ENCODE measurements at places on chromosomes 13 and 19. TPM values are rescaled to one million over a fixed set of nuclear protein-coding genes. Genes with fewer than 3 reads are reported as not detected.

Gene ZNF729
- polyA plus RNA-seq: not detected

Gene ZNF575
- 0.27 TPM for polyA plus RNA-seq

Gene PCP2
- polyA plus RNA-seq: not detected

Gene ZSWIM4
- 2.0 TPM for polyA plus RNA-seq

Gene TEX101
- not detected for polyA plus RNA-seq

Gene CEACAM8
- not detected for polyA plus RNA-seq

Gene FUT3
- polyA plus RNA-seq: not detected

Gene DACT3
- 11.5 TPM for polyA plus RNA-seq

DNA sequence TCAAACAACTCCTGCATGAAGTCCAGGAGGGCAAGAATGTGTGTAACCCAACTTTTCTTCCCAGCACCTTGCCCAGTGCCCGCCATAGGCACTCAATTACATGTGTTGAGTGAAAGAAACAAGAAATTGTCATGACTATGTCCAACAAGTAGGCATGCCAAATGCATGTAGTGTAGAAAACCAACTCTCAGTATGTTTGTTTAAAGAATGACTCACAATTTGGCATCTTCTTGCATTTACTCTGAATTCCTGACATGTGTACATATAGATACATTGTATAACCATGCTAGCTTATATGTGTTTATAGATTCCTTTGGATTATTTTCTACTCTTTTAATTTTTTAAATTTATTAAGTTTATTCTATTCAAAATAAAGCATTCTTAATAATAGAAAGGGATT is 305.0 kb downstream of the EFNB2 start:
- peak; percentile 59 for DNase-seq

DNA sequence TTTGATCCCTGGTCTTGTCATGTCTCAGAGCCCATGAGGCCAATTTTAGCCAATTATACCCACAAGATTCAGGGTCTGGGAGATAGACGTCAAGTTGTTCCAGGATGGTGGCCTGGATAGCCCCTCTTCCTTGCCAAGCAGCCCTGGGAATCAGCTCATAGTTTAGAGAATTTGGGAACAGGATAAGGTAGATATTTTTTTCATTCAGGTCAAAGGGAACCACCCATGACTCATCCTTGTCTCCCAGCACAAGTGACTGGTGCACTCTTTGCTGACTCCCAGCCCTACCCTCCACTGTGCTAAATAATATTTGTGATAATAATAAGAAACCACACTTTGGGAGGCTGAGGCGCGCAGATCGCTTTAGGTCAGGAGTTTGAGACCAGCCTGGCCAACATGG is 17.1 kb upstream of the S1PR4 start:
- DNase-seq: no peak

DNA sequence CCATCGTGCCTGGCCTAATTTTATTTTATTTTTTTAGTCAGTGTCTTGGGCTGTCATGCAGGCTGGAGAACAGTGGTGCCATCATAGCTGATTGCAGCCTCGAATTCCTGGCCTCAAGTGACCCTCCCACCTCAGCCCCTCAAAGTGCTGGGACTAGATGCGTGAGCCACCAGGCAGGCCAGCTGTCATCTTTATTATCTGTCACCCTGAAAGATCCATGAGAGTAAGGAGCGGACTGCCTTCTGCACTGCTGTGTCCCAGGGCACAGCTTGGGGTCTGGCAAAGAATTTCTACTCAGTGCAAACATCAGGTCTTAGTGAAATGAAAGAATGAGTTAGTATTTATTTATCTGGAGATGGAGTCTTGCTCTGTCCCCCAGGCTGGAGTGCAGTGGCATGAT is 9.5 kb upstream of the TLE5 start:
- DNase-seq: no peak

- DNase-seq: peak; percentile 41
Measured at GRCh38 chr13:28322256-28322905, 172.5 kb downstream of the FLT1 start.

DNA sequence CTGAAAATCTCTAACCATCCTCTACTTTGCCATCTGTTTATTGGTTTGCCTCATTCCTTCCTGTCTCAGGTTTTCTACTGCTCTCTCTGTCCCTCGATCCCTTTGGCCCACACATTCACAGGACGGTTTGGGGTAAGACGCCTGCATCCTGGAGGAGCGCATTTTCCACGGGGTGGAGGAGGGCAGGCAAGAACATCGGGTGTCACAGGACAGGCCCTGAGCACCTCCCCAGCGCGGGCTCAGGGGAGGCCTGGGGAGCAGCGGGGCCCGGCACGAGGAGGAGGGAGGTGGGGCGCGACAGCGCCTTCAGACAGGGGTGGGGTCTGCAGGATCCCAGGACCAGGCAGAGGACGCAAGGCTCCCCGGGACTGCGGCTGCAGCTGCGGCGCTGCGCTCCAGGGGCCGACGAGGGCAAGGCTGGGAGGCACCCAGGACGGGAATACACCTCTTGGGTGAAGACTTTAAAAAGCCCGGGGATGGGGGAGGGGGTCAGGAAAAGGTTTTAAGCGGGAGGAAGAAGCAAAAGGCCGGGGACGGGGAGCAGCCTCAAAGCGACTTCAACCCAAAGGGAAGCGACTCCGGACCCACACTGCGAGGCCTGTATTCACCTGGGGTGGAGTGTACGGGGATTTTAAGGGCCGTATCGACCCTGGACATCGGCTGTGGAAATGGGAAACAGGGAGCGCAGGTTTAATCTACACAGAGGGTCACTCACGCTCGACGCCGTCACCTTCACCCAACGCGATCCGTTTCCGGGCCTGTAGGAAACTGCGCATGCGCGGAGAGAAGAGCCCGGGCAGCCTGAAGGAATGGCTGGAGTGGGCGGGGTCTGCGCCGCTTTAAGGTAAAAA is at the start of gene ZNF415:
ZNF415 (minus strand) TSS at position 770 of the 851 bp plus-strand sequence. CDS start 10,234 bp downstream, outside the sequence.
- peak; percentile 81 for DNase-seq

GRCh38 chr13:27551562-27551961 is 68.8 kb downstream of the LNX2 start:
- DNase-seq: no peak

GRCh38 chr13:50126263-50126992 is 111.2 kb downstream of the KCNRG start:
- DNase-seq: peak; percentile 35

DNA sequence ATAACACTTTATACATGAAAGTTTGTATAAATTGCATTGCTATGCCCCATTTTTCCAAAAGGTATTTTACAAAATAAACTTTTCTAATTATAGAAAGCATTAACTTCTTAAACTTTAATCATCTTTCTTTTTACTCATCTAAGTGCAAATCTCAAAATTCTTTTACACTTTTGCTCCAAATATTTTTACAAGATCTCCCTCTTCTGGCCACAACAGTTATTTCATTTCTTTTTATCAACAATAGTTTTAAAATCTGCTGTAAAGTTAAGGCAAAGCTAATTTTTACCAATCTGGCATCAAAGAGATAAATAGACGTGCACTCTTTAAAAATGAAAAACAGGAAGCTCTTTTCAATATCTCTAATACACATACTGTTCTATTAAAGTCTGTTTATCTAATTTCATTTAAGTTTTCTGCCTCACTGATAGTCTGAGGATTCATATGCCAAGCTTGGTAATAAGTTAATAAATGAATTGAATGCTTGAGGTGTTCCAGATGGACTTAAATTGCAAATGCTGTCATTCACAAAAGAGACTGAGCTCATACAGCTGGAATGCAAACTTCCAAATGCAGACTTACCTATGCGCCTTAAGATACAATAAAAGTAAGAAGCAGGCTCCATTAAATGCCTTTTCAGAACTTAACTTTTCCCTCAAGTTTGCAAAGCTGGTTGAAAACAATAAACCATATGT is 583.0 kb upstream of the ATXN8OS start:
- no peak for DNase-seq

DNA sequence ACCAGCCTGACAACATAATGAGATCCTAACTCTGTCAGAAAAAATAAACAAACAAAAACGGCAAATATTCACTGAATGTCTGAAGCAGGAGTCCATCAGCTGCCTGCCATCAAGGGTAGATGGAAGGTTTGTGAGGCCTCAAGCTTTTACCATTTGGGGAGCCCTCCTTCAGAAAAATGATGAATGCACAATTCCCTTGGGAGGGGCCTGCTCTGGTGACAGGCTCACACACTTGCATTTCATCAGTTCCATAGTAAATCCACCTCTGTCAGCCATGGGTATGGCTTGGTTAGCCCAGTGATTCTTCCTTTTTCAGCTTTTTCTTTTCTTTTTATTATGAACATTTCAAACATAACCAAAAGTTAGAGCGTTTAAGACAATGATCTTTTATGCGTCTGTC is 26.3 kb upstream of the KATNAL1 start:
- DNase-seq: no peak

GRCh38 chr13:25561812-25562211 is 190.0 kb downstream of the ATP8A2 start:
- no peak for DNase-seq

- no peak for DNase-seq
Measured at GRCh38 chr13:39385621-39386231, 217.3 kb downstream of the LHFPL6 start.

GRCh38 chr13:43132911-43133310 is 109.5 kb downstream of the DNAJC15 start:
- DNase-seq: no peak

DNA sequence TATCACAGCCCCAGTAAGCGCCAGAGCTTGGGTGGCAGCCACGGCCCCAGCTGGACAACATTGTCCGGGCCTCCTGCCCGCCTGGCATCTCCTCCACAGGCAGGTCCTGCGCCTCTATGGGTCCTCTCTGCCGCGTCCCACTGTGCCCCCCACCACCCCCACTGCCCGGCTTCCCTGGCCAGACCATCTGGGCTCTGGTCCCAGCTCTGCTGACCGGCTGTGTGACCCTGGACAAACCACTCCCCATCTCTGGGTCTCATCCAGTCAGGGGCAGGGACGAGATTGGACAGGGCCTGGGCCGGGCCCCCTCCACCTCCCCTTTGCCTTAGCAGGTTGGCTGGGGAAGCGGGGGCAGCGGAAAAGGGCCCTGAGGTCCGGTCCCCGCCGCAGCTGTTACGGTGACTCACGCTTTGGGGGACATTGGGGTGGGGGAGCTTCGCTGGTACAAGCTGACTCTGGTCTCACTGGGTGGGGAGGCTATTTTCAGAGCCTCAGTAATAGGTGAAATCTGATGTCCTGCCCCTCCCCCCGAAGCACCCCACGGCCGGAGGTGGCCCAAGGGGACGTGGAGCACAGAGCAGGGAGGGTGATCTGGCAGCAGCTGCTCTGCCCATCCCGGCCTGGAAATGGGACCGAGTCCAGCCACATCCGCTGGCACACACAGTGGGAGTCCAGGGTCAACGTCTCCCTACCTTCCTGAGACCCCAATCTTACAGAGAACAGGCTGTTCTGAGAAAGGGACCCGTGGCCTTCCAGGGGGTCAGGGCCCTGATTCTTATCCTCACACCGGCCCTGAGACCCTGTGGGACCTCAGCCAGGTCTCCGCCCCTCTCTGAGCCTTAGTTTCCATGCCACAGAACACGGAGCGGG is 9.1 kb downstream of the NFIC start:
- DNase-seq: peak; percentile 91

DNA sequence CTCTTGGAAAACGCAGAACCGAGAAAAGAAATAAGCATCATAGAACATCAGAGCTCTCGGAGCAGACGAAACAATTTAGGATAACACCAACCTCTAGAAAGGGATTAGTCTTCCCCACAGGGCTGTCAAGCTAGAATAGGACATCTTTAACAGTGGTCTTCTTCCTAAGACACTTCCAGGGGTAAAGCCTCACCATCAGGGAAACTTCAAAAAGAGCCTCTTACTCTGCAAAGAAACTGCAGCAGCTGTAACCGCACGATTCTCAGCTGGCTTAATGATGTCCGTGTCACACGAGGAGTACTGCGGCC is 642 bp downstream of the ZNF571 start:
- no peak for DNase-seq

Measured in fibroblast of lung (primary cell).